ENCODE measurements at places on chromosomes 6 and 20. TPM values are rescaled to one million over a fixed set of nuclear protein-coding genes. Genes with fewer than 3 reads are reported as not detected.

Gene PYGB
- 61.1 TPM for total RNA-seq

Gene FOXP4
- total RNA-seq, result 29.9 TPM

- H3K4me3 ChIP-seq, result no peak overlapping the region
- no peaks in the 10 kb centered on the region for H3K27me3 ChIP-seq
- no peak overlapping the region for H3K27ac ChIP-seq
Observed at GRCh38 chr20:53395188-53395923, 198.3 kb downstream of the ZNF217 start.

GRCh38 chr6:8859501-8859900 lies 424.2 kb upstream of the SLC35B3 start:
- no peak overlapping the region for H3K27ac ChIP-seq
- H3K36me3 ChIP-seq, result no peaks in the 10 kb centered on the region
- H3K4me1 ChIP-seq, result no peaks in the 10 kb centered on the region
- no peaks in the 10 kb centered on the region for H3K27me3 ChIP-seq
- DNase-seq, result no peak

Gene OOEP
- 1.2 TPM for total RNA-seq

- H3K4me3 ChIP-seq, result peak overlapping the region; percentile 37
- no peak overlapping the region for H3K27ac ChIP-seq
- peaks cover 47% of the 10 kb centered on the region for H3K27me3 ChIP-seq
- no peak for DNase-seq
Observed at GRCh38 chr6:169252505-169253189, 999 bp downstream of the THBS2 start.
